Foreskin fibroblast (primary cell): ENCODE measurements at places on chromosomes 1 and 21.

- DNase-seq = peak; percentile 41
Observed at GRCh38 chr1:70504176-70504820, 93.2 kb downstream of the CTH start.

DNA sequence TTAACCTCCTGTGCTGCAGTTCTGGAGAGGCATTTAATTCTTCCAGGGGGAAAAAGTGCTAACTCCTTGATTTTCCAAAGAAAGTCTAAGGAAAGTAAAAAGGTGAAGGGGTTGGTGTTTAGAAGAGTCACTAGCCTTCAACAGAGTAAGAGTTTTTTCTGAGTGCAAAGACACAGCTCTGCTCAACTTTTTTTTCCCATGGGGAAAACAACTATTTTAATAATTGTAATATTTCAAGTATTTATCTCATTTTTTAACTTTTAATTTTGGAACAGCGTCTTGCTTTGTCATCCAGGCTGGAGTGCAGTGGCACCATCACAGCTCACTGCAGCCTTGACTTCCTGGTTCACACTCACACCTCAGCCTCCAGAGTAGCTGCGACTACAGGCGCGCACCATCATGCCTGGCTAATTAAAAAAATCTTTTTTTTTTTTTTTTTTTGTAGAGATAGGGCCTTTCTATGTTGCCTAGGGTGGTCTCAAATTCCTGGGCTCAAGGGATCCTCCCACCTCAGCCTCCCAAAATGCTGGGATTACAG is 202.6 kb downstream of the APP start:
- DNase-seq = no peak

GRCh38 chr1:201877877-201878401 is 10.8 kb upstream of the SHISA4 start:
- DNase-seq = peak; percentile 47

DNA sequence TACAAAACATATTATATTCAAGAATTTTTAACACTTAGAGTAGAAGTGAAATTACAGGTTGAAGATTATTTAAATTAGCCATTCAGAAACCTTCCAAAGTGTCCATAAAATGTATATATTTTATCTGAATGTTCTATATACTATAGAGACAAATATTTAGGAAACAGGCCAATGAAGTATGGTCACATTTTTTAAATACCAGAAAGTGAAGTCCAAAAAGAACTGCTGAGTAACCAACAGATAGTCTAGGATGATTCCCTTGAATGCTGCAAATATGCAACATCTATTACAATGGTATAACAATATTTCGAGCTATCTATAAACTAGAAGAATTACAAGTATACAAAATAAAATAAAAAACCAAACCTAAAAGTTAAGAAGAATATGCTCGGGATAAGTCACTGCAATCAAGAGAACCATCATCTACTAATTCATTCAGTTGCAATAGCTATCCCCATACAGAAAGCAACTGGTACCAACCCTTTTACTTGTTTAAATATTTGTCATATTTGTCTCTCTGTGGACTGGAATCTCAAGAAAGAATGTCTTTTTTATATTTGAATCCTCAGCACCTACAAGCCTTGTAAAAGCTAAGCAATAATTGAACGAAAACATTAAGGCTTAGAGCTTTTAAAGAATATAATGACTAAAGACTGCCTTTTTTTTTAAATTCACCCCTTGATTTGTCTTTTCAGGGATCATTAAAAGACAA is 8.1 kb downstream of the ODF2L start:
- no peak for DNase-seq

DNA sequence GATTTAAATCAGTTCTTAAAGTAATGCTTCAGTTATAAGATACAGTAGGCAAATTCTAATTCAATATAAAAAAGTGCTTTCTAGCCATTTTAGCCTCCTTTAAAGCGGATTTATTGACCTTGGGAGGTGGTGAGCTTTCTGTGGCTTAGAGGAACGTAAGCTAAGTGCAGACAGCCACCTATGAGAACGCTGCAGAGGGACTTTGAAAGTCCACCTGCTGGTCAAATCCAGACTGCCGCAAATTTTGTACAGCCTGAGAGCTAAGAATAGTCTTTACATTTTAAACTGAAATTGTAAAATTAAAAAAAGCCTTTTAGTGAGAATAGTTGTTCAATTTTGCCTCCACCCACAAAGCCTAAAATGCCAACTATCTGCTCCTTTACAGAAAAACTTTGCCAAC is 67.0 kb upstream of the SSX2IP start:
- DNase-seq = no peak

DNA sequence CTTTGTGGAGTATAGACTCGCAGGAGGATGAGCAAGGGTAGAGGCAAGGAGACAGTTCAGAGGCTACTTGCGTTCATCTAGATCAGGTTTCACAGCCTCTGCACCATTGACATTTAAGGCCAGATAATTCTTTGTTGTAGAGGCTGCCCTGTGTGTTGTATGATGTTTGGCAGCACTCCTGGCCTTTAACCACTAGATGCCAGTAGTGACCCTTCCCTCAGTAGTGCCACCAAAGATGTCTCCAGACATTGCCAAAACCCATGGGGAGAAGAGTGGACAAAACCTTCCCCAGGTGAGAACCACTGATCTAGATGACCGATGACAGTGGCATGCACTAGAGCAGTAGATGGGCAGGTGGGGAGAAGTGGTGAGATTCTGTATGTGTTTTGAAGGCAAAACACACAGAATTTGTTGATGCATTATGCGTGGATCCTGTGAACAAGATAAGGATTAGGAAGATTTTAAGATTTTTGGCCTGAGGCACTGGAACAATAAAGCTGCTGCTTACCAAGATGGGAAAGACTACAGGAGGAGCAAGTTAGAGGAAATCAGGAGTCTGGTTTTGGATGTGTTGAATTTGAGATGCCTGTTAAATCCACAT is 9.9 kb upstream of the COG2 start:
- DNase-seq = peak; percentile 68

DNA sequence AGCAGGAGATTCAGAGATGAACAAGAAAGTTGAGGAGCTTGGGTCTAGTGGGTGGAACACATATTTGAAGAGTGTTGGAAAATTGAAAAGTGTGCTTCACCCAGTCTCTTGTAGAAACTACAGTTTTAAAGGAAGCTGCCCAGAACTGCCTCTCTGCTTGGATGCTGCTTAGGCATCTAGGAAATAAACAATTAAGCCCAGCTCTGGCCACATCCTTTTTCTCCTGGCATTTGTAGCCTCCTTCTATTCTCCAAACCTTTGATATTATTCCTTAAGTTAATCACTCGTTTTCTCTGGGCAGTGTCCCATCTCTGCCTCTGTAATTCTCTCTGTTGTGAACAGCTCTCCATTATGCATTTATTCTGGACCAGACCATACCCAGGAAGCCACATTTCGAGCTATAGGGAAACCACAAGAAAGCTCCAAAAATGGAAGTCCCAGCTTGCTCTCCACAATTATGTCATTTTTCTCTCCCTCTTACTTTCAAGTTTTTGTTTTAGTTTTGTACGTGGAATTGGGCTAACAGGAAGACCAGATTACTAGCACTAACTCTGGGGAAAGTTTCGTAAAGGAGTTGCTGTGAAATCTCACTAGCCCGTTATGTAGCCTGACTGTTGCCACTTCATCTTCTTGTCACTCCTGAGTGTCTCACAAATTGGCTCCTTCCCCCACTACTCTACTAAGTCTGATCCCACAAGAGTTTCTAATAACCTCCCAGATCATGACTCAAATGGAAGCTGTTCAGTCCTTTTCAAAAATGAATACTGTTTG is 102.2 kb downstream of the NTMT2 start:
- no peak for DNase-seq

GRCh38 chr1:58460469-58460868 is 86.1 kb downstream of the OMA1 start:
- DNase-seq = peak; percentile 48

DNA sequence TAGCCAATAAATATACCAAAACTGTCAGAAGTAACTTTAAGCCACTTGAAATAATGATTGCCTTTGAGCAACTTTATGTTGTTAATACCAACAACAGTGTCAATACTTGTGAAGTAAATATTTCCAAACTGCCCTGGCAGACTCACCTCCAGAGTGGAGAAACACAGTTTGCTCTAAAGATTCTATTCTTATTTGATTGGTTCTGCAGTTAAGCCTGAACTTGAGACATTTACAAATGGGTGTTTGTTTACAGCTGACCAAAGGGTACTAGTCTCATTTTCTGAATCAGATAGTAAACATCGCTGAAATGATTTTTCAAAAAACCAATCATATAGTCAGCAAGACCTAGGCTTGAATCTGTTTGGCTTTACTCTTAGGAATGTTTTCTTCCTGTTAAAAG is 1.3 kb upstream of the MYOC start:
- DNase-seq = no peak

GRCh38 chr1:160085686-160086455 is 4.5 kb downstream of the KCNJ9 start:
- DNase-seq = peak; percentile 87

GRCh38 chr1:71651214-71651613 is 570.4 kb upstream of the ZRANB2 start:
- peak; percentile 38 for DNase-seq

GRCh38 chr1:234149217-234149616 is 224.0 kb upstream of the COA6 start:
- DNase-seq = no peak

DNA sequence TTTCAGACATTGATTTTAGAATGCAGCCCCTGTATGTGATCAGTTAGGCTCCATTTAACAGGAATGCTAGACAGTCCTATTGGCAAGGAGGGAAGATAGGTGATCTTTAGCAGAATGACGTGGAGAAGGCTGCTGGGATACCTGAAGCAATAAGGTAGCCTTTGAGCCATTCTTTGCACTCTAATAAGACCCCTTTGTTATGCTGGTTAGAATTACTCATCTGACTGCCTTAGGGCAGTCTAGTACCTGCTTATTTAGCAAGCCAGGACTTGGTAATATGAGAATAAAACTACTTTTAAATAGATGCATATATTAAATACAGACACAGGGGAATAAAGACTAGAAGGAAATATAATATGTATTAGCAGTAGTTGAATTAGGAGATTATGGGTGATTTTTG is 29.1 kb downstream of the NGF start:
- DNase-seq = no peak

GRCh38 chr1:65177457-65177856 is 29.5 kb downstream of the AK4 start:
- DNase-seq = peak; percentile 33

DNA sequence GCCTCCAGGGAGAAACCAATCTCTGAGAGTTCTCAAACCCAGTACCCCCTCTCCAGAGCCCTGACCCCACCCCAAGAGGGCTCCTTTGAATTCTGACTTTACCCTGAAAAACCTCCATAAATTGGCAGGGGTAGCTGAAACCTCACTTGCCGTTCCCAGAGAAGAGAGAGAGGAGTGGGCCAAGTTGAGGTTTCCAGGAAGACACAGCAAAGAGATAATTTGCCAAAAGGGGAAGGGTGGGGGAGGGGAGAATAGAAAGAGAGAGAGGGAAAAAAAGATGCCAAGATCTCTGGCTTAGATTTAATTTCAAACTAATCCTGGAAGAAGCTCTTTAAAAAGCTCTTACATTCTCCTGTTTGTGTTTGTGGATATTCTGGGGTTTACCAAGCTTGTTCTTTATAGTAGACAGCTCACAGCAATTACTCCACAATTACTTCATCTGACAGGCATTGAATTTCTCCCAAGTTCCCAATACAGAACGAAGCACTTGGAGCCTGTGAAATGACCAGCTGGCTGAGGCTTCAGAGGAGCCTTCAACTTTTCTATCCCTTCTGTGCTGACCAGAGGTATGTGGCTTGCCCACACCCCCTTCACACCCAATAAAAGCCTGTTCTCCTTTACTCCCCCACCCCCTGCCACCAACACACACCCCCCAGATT is 1.1 kb upstream of the GRHL3 start:
- peak; percentile 56 for DNase-seq

DNA sequence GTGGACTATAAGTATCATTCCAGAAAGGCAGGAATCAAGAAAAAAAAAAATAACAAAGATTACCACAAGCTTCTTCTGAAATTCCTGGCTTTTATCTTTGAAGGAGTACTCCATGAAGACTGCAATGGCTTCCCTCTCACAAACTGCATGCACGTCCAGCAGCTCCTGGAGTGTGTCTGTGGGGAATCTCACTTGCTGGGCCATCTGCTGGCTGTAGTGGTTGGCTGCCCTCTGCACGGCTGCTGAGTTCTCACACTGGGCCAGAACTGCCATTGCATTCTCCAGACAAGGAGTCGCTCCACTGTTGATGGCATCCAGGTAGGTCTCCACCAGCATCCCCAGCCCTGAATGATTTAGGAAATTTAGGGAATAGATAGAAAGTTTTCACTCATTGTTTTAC is 23.3 kb upstream of the GBP2 start:
- peak; percentile 21 for DNase-seq

DNA sequence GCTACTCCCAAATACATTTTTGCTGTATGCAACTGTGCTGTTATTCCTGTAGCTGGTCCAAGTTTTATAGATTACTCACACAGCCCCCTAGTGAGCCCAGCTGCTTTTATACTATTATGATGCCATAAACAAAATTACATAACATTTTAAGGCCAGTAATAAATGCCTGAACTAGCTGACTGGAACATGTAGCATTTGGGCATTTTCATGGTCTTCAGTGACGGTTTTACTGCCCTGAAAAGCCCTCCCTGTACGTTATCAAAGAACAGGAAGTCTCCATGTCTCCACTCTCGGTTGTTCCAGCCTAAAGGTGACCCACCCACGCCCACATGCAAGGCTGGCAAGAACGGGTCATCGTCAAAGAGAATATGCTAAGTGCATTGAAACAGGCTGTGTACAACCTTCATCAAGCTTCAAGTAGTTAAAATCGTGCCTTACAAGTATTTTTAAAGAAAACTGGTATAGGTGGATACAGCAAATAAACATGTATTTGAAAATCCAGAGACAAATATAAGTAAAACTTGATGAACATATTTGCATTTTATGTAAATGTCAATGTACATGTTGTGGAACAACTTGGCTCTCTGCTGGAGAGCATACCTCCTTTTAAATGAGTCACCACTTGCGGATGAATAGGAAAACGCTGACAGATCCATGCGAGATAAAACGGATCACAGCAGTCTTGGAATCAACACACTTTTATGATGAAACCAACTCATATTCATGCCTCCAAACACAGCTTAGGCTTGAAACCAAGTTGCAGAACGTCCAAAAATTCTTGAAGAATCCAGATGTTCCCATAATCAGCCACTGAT is 520.5 kb downstream of the SMYD3 start:
- peak; percentile 86 for DNase-seq

- no peak for DNase-seq
Observed at GRCh38 chr1:98119796-98120195, 199.0 kb upstream of the DPYD start.

DNA sequence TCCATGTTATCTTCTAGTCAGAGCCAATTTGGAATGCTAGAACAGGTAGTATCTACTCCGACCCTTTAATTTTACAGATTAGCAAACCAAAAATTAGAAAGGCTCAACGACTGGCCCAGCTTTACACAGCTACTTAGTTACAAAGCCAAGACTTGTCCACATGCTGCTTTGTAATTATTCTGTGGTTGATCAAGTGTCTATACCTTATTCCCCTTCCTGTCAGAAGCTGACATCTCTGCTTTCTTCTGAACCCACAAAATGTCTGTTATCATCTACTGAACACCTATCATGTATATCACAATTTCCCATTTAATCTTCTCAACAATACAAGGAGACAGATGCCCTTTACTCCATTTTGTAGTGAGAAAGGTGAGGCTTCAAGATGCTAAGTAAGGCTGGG is 15.6 kb downstream of the TGFBR3 start:
- DNase-seq = no peak
